Renal cortical epithelial cell (primary cell): ENCODE measurements at places on chromosomes 7 and 10.

DNA sequence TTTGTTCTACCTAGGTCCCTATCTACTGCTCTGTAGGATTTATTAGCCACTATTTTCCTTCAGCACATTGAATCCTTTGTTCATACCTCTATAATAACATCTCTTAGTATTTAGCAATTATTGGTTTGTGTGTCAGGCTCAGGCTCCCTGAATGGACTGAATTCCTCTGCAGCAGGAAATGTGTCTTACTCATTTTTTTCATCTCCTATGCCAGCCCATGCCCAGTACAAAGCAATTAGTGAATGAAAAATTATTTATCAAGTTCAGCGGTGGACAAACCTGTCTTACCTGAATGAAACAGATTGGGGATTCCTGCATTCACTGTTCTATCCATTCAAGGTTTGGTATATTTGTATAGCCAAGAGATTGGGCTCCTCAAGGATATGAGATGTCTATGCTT, 53.7 kb downstream of the C1GALT1 start:
- peak; percentile 14 for DNase-seq

- DNase-seq = peak; percentile 19
These were observed 49.9 kb upstream of the SH2B2 start for GRCh38 chr7:102236592-102237287.

- DNase-seq = no peak
These were observed 484.5 kb upstream of the MGMT start for GRCh38 chr10:128982616-128982915.

DNA sequence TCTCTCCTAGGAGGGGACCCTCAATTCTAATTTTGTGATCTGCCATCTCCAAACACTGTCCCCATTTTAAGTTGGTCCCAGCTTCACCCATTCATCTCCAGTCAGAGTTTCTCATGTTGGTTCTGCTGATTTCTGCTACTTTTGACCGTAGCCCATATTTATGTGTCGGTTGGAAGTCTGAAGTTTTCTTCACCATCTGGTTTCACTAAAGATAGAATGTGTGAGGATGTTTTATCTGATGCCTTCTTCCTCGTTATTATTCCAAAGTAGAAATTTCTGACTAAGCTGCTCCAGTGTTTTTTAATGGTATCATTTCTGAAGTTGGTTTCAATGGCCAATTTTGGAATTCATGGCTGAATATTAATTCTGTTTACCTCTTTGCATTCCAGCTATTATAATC, 21.3 kb upstream of the IFIT2 start:
- DNase-seq = no peak

- DNase-seq = no peak
These were observed 7.3 kb upstream of the ZNF22 start for GRCh38 chr10:44993226-44993921.

- DNase-seq = no peak
These were observed 87.9 kb upstream of the KLF14 start for GRCh38 chr7:130821864-130822263.

DNA sequence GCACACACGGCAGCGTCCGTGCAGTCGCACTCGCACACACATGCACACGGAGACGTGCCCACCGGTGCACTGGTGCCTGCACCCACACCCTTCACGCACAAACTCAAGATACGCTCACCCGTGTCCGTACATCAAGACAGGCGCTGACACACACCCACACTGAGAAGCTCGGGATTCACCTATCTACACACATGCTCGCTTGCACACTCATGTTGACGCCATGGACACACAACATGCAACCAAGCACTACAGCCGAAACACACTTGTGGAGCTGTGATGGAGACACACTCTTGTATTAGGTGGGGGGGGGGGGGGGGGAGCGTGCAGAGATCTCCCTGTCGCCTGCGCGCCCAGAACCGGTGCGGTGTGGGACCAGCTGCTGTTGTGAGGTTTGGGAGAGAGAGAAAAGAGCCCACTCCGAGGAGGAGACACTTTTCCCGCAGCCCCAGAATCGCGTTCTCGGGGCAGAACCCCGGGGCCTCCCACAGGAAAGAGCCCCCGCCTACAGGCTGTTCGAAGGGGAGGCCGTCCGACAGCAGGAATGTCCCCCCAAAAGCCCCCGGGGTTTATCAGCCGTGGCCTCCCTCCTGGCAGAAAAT, 605 bp upstream of the NFKB2 start:
- DNase-seq = peak; percentile 44

GRCh38 chr10:110167149-110167548, 40.3 kb upstream of the MXI1 start:
- DNase-seq = no peak

GRCh38 chr7:26409661-26410547, 118.2 kb downstream of the SNX10 start:
- DNase-seq = peak; percentile 66

- DNase-seq = peak; percentile 44
These were observed 120.9 kb downstream of the SEMA3D start for GRCh38 chr7:85065888-85066485.

GRCh38 chr7:69757981-69758430, 159.7 kb downstream of the AUTS2 start:
- DNase-seq = no peak

- no peak for DNase-seq
These were observed 258.3 kb downstream of the GATA3 start for GRCh38 chr10:8312781-8313180.

DNA sequence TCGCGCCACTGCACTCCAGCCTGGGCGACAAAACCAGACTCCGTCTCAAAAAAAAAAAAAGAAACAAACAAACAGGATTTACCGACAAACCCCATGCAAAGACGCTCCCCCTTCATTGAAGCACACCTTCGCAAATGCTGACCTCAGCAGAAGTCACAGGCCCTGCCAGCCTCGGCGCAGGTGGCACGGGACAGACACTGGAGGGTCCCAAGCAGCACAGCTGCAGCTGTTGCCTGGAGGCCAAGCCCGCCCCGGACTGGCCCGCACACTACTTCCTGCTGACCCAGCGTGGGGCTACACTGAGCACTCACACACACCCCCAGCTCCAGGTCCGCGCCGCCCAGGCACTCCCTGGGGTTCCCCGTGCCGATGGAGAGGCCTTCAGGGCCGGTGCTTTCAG, 31.2 kb downstream of the SNX8 start:
- no peak for DNase-seq

- no peak for DNase-seq
These were observed 6.5 kb downstream of the DIP2C start for GRCh38 chr10:682931-683447.

GRCh38 chr10:113347508-113347907, 205.3 kb upstream of the HABP2 start:
- DNase-seq = no peak
